ENCODE measurements at places on chromosomes 16 and 17.

DNA sequence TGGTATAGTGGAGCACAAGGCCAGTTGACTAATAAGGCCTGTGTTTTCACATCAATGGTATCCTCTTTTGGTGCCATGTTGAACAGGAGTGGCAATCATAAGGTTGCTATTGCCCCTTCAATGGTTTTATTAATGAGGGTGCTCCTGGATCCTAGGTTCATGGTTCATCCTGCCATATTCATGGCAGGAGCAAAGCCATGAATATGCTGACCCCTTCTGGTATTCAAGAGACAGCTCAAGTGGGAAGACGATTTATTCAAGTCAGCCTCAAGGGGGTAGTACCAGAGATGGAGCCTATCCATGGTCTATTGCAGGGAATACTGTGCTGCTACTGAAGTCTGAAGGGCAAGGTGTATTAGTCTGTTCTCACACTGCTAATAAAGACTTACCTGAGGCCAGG lies 2.6 kb downstream of the ABCA9 start:
- DNase-seq: no peak

- DNase-seq: no peak
Measured at GRCh38 chr16:70768203-70768580, 32.8 kb downstream of the VAC14 start.

- DNase-seq: no peak
Measured at GRCh38 chr17:79153367-79154130, 78.9 kb downstream of the ENGASE start.

DNA sequence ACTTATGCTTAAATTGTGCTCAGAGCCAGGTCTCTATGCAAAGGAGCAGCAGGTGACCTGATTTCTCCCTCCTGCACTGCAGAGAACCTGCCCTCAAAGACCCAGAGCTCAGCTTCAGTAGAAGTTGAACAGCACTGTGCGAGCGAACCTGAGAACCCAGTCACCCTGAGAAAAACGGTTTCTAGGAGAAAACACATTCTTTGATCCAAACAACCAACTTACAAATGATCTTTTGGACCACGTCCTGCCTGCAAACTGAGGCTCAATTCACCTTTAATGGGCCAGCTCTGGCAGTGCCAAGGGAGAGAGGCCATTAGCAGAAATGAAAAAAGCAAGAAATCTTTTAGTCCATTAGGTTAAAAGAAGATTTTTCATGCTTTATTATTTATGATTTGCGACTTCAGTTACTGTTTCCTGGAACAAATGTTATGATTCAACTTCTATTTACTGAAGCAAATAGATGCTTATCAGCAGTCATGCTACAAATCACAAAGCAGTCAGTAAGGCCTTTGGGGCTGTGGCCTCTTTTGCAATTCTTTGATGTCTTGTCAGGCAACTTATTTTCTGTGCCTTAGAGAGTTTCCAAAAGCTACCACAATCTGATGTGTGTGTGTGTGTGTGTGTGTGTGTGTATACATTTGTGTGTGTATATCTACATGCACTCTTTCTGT lies 65.7 kb upstream of the LRRC37A3 start:
- DNase-seq: peak; percentile 49

- DNase-seq: no peak
Measured at GRCh38 chr17:14688134-14688533, 387.3 kb downstream of the HS3ST3B1 start.

DNA sequence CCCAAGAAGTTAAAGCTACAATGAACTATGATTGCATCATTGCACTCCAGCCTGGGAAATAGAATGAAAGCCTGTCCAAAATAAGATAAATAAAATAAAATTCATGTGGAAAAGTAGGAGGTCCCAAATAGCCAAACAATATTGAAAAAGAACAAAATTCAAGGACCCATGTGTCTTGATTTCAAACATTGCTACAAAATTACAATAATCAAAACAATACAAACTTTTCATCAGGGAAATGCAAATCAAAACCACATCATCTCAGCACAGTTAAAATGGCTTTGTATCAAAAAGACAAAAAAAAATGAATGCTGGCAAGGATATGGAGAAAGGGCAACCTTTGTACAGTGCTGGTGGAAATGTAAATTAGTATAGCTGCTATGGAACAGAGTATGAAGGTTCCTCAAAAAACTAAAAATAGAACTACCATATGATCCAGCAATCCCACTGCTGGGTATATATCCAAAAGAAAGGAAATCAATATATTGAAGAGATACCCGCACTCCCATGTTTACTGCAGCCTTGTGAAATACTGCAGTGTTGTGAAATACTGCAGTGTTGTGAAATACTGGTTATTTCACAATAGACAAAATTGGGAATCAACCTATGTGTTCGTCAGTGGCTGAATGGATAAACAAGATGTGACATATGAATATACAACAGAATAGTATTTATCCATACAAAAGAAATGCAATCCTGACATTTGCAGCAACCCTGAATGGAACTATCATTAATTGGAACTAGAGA lies 24.5 kb upstream of the ZNF287 start:
- DNase-seq: no peak

GRCh38 chr16:10391339-10391738 lies 5.5 kb downstream of the ATF7IP2 start:
- DNase-seq: no peak

DNA sequence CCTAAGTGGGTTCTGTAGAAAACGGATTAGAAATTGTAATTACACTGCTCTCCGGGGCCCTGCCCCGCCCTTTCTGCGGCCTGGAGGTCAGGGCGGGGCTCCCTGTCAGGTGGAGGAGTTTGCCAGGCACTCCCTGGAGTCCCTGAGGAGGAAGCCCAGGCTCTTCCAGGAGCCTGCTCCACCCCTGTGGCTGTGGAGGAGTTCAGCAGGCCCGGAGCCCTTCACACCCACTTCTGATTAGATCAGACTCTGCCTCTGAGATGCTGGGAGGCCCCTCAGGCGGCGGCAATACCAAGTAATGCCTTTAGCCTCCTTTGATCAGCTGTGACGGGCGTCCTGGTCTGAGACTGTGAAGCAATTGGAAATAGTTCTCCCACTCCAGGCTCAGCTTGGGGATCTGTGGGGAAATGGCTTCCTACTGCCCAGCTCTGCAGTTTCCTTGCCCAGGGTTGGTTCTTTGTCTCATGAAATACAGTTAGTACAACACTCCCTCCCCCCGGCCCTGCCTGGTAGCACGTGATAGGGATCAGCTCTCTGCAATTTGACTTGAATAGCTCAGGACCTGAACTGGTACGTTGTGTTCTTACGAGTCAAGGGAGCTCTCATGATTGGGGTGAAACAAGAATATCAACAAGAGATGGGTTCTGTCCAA lies 22.3 kb downstream of the BAIAP2 start:
- no peak for DNase-seq

- no peak for DNase-seq
Measured at GRCh38 chr17:32803544-32803943, 73.4 kb downstream of the MYO1D start.

- DNase-seq: no peak
Measured at GRCh38 chr17:63140255-63140654, 174.2 kb downstream of the TANC2 start.
